ENCODE measurements at places on chromosomes 7 and 10.

GRCh38 chr7:37817996-37818720, 30.2 kb upstream of the NME8 start:
- no peak for DNase-seq

- no peak for DNase-seq
Observed at GRCh38 chr10:84008878-84009277, 130.4 kb upstream of the GHITM start.

GRCh38 chr10:124642088-124642710, 102.0 kb downstream of the FAM53B start:
- no peak for DNase-seq

GRCh38 chr7:7098280-7098818, 84.0 kb upstream of the C1GALT1 start:
- no peak for DNase-seq

GRCh38 chr10:79346012-79346340, 1.3 kb upstream of the PPIF start:
- DNase-seq, result no peak

GRCh38 chr7:13946181-13946580, 43.3 kb downstream of the ETV1 start:
- DNase-seq, result peak; percentile 26

- DNase-seq, result no peak
Observed at GRCh38 chr10:114060456-114060855, 16.8 kb downstream of the ADRB1 start.

DNA sequence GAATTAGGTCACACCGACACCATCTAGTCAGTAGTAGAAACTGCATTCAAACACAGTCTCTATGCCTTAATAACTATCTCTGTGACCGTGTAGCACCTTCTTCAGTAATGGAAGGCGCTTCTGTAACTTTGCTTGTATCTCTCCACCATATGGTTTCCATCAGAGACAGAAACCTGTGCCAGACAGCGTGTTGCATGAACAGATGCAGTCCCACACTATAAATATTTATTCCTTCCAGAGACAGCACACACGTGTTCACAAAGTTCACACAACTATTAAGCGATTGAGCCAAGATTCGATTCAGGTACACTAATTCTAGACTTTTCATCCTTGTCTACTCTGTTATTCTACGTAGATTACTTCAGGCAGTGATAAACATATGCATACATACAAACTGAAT, 873.9 kb upstream of the MBL2 start:
- DNase-seq, result no peak

DNA sequence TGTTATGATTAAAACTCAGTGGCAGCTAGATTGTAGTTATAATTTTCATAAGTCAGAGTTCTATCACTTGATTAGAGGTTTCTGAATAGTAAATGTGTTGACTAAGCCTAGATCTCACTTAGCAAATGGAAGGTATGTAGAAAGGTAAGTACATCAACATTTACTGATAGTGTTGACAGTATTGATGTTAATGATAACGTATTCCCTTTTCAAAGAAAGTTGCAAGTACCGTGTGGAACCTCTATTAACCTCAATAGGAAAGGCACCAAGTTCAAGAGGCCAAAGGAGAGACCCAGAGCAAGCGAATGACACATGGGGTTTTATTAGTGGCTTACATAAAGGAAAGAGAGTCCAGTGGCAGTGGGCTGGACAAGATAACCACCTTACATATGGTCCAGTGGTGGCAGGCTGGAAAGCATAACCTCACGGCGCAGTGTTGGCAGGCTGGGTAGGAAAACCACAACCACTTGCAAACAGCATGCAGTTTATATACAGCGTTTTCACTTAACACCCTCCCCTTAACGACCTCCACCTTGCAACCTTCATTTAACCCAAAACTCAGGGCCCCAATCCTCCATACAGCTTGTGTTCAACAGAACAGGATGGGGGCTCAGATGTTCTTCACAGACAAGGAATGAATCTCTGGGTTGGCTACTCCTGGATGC, 611.0 kb downstream of the PARD3 start:
- no peak for DNase-seq

DNA sequence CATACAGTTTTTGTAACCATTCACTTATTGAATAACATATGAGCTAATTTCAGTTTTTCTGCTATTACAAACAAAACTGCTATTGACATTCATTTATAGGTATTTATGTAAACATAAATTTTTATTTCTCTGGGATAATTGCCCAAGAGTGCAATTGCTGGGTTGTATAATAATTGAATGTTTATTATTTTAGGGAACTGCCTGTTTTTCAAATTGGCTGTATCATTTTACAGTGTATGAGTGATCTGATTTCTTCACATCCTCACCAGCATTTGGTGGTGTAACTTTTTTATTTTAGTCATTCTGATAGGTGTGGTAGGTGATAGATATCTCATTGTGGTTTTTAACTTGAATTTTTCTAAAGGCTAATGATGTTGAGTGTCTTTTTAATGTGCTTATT, 26.4 kb downstream of the KIF11 start:
- DNase-seq, result no peak

DNA sequence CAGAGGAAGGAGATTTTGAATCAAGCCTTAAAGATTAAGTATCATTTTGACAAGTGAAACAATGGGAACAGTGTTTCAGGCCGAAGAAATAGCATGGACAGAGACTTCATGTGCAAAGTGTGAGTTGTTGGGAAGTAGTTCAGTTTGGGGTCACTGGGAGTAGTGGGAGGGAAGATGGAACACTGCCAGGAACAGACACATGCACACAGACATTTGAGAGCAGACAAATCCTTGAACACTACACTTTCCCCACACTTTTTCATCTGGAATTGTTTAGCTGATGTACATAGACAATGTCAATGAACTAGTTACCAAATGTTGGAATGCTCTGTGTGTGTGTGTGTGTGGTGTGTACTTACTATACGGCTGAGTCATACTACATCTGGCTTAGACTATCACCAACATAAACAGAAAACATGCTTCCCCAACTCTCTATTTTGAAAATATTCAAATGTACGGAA, 52.4 kb upstream of the LRRC17 start:
- peak; percentile 75 for DNase-seq

- no peak for DNase-seq
Observed at GRCh38 chr10:69333205-69333604, 54.9 kb downstream of the HK1 start.

DNA sequence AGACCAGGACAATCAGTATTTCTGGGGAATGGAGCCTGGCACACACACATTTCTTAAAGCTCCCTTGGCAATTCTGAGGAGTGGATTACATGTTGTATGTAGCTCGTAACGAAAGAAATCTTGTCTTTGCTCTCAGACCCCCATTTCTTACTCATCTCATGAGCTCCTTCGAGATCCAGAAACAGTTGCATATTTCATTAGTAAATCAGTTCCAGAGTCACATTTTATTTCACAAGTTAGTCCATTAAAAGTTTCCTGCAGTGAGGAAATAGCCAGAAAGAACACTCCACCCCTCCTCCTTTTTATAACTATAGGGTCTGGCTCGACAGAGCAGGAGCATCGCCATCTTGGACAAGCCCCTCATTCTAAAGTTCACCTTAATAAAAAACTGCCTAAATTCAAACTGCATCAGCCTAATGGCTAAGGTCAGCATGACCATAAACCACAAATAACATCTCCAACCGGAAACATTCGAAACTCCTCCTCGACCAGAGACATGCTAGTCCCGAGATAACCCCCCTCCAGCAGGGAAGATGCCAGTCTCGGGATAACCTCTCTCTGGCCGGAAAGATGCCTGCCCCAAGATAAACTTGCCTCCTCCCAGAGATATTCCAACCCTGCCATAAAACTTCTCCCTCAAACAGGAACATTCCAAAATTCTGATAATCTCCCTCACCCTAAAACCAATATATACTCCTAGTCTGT, 7.4 kb downstream of the EGFR start:
- DNase-seq, result no peak

- no peak for DNase-seq
Observed at GRCh38 chr10:91378061-91378460, 32.1 kb upstream of the HECTD2 start.

DNA sequence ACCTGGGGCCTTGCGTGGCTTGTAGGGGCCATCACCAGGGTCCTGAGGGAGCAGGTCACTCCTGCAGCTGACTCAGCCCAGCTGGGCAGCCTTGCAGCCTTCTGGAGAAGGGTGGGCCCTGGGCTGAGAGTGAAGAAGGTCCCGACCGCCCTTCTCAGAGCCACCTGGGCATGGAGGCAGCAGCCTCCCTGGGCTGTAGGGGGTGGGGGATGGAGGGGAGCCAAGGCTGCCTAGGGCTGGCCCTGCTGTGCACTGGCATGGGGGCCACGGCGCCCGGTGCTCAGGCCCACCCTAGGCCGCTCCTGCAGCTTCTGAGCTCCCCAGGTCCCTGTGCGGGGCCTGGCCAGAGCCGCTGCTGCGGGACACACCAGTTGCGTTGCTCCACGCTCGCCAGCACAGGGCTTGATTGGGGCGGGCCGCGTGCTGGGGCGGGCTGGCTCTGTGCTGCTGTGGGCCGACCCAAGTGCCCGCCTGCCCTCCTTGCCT, 63.6 kb upstream of the NKX6-2 start:
- no peak for DNase-seq

GRCh38 chr10:45418417-45418848, 44.4 kb downstream of the ALOX5 start:
- DNase-seq, result no peak

DNA sequence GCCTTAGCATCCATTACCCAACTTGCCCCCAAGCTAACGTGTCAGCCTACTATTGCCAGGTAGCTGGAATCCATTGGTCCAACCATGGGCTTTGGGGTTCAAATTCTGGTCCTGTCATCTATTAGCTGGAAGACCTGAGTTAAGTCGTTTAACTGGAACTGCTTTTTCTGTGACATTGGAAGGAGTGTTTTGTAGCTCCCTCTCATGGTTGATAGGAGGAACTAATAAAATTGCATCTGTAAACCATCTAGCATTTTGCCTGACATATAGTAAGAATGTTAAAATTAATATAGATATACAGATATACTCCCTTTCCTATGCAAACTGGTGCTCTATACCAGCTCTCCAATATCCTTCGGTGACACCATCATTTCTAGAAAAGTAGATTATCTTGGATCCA, 23.8 kb upstream of the SLF2 start:
- no peak for DNase-seq

- no peak for DNase-seq
Observed at GRCh38 chr10:6140965-6141295, 52.1 kb downstream of the RBM17 start.

DNA sequence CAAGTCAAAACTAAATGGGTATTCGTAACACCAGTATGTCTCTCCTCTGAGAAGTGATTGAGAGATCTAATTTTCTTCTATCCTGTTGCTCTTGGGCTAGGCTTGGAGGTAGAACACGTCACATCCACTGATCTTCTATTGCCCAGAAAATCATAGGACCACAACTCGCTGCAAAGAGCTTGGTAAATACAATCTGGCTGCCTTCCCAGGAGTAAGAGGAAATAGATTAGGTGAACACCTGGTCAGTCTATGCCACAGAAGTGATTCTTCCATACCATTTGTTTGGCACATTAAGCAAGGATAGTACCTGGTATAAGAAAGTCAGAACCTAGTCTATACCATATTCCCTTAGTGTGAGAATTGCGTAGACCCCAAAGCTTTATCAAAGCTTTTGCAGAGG, 129.3 kb upstream of the PHYHIPL start:
- no peak for DNase-seq

GRCh38 chr7:101241443-101242349, 3.2 kb downstream of the FIS1 start:
- DNase-seq, result no peak

DNA sequence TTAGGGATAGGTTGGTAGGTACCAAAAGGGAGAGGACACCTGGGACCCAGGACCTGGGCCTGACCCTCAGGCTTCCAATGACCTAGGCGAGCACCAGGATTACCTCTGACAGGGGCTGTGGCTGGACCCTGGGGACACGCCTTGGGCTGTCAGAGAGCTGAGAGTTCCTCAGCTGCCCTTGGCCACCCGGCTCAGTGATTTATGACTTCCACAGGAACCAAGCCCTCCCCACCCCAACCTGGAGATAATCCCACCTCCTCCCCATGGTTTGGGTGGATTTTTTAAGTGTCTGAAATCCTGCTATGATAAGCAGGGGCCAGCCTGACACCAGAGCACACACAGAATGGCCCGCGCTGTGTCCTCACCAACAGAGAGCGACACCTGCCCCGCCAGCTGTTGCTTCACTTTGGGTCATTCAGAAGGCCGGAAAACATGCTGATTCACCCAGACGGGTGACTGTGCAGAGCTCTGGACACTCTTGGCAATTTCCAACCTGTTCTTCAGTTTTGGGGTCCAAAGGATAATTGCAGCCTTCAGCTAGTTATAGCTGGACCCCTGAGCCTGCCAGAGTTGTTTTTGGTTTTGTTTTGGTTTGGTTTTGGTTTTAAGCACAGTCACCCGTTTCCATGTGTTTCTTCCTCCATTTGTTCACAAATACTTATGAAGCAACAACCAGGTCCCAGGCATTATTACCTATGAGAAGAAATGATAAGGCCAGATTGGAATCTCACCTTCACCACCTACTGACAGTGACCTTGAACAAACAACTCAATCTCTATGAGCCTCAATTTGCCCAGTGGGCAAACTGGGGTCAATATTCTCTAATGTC, 78.2 kb downstream of the RAB11FIP2 start:
- DNase-seq, result no peak

GRCh38 chr10:122474131-122474818, 12.9 kb downstream of the HTRA1 start:
- no peak for DNase-seq

GRCh38 chr7:155594961-155595366, 48.6 kb upstream of the CNPY1 start:
- no peak for DNase-seq

DNA sequence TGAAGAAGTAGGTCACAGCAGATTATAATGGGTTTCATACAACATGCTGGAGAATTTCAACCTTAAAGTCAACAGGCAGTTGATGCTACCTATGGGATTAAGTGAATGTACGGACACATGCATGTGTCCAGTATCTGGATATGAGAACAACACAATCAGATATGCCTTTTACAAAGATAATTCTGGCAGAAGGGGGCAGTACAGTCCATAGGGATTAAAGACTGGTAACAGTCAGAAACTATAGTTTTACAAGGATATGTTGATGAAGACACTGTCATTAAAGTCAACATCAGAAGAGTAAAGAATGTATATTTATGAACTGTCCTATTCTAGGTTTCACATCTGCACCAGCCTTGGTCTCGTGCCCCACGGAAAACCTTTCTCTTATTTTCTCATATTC, 41.5 kb downstream of the ANKMY2 start:
- no peak for DNase-seq

DNA sequence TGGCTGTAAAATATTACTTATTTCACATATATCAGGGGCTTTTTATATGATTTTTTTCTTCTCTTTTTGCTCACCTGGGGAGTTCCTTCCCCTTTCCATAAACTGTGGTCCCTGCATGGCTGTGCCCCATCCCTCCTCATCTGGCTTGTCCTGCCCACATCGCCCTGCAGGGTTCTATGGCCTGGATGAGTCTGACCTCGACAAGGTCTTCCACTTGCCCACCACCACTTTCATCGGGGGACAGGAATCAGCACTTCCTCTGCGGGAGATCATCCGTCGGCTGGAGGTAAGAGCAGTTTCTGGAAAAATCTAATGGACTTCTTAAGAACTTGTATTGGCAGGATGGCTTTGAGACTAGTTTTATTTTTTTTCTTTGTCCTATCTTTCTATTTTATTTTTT, 60.1 kb downstream of the OGDH start:
- DNase-seq, result no peak

Measured in BJ (cell line).